Stimulated activated CD4-positive, alpha-beta T cell treated with anti-CD3 and anti-CD28 coated beads, Interleukin-1b, Interleukin-23, amount 100 ng/mL, for 1 hour (primary cell): ENCODE measurements at places on chromosomes 1 and 21.

GRCh38 chr1:100353071-100353801, 930 bp downstream of the CDC14A start:
- no peak for DNase-seq

GRCh38 chr1:234730770-234731568, 121.0 kb upstream of the IRF2BP2 start:
- DNase-seq: no peak

DNA sequence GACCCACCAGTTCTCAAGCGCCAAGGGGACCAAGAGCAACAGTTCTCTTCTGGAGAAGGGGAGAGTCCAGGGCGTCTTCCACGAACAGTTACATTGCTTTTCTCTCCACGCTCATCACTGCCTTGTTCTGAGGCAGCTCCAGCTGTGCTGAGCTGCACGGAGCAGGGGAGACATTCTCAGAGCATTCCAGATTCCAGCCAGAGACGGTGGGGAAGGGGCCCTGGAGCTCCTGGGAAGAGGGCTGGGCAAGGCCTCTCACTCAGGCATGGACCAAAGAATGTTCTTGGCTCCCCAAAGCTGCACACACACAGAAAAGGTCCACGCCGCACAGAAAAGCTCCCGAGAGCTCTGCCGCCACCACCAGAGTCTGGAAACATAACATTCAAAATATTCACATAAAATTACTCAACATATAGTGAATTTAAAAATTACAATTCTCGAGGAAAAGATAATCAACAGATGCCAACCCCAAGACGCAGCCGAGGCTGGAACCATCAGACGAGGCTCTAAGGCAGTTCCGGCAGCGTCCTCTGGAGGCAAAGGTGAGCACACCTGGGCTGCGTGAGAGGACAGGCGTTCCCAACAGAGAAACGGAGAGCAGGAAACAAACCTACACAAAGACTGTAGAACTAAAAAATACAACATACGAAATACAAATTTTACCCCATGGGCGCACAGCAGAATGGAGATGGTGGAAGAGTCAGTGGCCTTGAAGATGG, 40.5 kb downstream of the UBE2G2 start:
- no peak for DNase-seq

- DNase-seq: no peak
These were observed 178.6 kb downstream of the BACH1 start for GRCh38 chr21:29477347-29477746.

DNA sequence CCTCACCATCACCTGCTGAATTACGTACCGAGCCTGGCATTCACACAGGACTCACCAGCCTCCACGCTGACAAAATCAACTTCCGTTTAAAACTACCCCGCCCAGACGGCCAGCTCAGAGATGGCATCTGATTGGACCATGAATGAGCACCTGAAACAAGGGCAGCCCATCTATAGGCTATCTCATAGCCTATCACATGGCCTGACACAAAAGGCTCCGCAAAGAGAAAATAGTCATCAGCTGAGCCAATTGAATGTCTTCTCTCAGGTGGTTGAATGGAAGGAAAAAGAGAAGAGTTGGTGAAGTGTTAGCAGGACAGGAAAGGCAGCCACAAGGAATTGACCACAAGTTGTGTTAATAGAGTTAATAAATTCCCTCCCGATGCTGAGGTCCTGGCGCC, 50.6 kb upstream of the ZC3H12A start:
- DNase-seq: no peak

GRCh38 chr1:96845464-96845863, 123.9 kb downstream of the PTBP2 start:
- no peak for DNase-seq

DNA sequence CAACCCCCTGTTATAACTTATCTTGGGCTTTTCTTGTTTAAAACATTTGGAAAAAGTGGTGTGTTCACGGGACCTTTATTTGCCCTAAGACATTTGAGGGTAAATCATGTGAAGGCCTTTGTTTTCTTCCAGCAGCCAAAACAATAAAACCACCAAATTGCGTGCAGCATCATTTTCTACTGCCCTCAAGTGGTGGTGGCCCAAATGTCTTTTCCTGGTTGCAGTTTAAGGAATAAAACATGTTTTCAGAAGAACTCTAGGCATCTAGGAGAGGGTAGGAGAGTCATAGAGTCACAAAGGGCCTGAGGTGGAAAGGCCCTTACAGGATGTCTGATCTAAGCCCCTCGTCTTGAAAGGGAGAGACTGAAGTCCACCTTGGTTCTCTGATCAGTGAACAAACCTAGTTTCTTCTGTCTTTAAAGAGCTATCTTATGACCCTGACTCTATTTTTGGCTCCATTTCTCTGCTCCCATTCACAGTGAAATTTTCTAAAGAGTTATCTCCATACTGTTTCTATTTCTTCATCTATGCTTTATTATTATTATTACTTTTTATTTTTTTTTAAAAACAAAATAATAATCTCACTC, 16.0 kb upstream of the EPS15 start:
- DNase-seq: no peak
